ENCODE measurements at places on chromosomes 7 and 10. TPM values are rescaled to one million over a fixed set of nuclear protein-coding genes. Genes with fewer than 3 reads are reported as not detected.

GRCh38 chr7:66237906-66238772 is 33.0 kb downstream of the TPST1 start:
- H3K4me3 ChIP-seq = no peak overlapping the region
- no peak for DNase-seq
- no peaks in the 10 kb centered on the region for H3K4me1 ChIP-seq
- no peak overlapping the region for H3K27ac ChIP-seq
- H3K36me3 ChIP-seq = no peaks in the 10 kb centered on the region

DNA sequence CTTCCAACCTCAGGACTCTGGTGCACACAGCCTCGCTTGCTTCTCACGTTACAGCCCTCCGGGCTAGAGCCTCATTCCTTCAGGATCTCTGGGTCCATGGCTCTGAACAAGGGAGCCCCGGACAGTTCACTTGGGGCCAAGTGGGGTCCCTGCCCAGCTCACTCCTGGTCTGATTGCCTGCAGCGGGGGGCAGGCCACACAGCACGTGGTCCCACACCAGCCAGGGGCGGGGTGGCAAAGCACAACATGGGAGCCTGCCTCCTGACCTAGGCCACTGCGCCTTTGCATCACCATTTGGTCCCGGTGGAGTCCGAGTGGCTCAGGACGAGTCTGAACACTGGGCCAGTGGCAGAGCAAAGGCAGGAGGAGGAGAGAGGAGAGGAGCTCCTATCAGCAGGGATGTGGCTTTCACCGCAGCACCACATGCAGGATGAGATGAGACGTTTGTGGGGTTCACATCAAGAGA is 13.4 kb upstream of the CRYGN start:
- DNase-seq = peak; percentile 52
- peaks cover 11% of the 10 kb centered on the region for H3K27me3 ChIP-seq
- peaks cover 17% of the 10 kb centered on the region for H3K4me1 ChIP-seq
- no peak overlapping the region for H3K4me3 ChIP-seq

DNA sequence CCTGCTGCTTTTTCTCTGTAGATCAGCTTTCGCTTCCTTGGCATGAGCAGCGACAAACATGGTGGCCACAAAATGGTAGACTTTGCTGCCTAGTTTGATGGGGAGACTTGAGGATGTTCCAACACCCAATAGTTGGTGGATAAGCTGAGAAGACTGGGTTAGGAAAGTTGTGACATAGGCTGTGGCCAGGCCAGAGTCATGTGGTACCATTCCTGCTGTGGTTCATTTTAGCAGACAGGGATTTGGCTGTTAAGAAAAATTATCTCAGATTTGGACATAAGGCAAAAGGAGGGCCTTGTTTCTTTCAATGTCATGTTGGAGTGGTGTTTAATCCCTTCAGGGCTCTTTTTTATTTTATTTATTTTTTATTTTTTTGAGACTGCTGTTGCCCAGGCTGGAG is 26.6 kb upstream of the FAM180A start:
- no peak overlapping the region for H3K4me3 ChIP-seq
- H3K4me1 ChIP-seq = peaks cover 2% of the 10 kb centered on the region
- H3K27ac ChIP-seq = no peak overlapping the region
- no peak for DNase-seq
- H3K27me3 ChIP-seq = peaks cover 13% of the 10 kb centered on the region
- no peaks in the 10 kb centered on the region for H3K36me3 ChIP-seq

DNA sequence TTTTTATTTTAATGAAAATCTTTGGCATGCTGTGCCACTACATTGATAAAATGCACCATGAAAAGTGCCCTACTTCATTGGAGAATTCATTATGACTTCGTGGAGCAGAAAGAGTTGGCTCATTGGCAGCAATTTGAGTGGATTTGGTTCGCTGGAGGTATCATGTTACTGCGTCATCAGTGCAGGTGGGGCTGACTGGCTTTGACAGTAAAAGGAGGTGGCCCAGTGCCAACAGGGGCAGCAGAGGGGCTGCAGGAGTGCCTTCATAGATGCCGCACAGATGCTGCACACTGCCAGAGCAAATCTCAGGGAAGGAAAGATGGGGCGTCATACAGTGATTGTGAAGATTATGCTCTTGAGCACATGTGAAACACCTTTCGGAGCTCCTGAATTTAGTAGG is 22.2 kb downstream of the FZD1 start:
- no peaks in the 10 kb centered on the region for H3K27me3 ChIP-seq
- no peak overlapping the region for H3K4me3 ChIP-seq
- no peak for DNase-seq
- no peaks in the 10 kb centered on the region for H3K4me1 ChIP-seq

GRCh38 chr10:68796605-68797004 is 30.7 kb upstream of the STOX1 start:
- H3K36me3 ChIP-seq = peaks cover 24% of the 10 kb centered on the region
- no peak for DNase-seq
- H3K27me3 ChIP-seq = no peaks in the 10 kb centered on the region

GRCh38 chr7:4000934-4001333 is 681.2 kb upstream of the FOXK1 start:
- no peak overlapping the region for H3K4me3 ChIP-seq
- no peaks in the 10 kb centered on the region for H3K36me3 ChIP-seq
- no peak overlapping the region for H3K27ac ChIP-seq
- H3K4me1 ChIP-seq = no peaks in the 10 kb centered on the region
- DNase-seq = no peak

DNA sequence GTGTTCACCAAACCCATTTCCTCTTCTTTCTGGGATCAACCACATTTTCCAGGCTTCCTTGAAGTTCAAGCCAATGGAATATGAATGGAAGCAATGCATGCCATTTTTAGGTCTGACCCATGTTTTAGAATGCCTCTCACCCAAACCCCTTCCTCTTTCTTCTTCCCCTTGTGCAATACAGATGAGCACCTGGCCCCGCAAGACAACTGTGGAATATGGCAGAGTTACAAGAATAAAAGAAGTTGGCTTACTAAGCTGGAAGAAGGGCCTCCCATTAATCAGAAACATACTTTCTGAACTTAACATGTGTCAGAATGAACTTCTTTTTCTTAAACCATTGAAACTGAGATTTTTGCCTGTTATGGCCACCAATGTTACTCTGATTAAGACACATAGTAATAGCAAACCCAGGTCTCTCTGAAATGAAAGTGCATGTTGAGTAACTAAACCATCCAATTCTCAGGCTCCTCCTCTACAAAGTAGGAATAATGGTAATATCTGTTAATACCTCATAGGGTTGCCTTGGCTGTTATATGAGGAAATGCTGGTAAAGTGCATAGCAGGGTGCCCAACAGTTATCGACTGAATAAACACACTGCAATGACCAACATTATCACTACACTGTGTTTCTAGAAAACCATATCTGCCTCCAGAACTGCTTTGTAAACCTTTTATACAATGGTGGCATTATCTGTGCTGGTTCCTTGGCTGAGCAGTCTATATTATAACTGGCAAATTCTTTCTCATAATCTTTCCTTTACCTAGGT is 382.2 kb upstream of the NRP1 start:
- H3K27ac ChIP-seq = no peak overlapping the region
- H3K4me3 ChIP-seq = no peak overlapping the region
- no peaks in the 10 kb centered on the region for H3K4me1 ChIP-seq
- no peak for DNase-seq
- no peaks in the 10 kb centered on the region for H3K36me3 ChIP-seq
- no peaks in the 10 kb centered on the region for H3K27me3 ChIP-seq

- no peaks in the 10 kb centered on the region for H3K36me3 ChIP-seq
- no peaks in the 10 kb centered on the region for H3K4me1 ChIP-seq
- no peak overlapping the region for H3K27ac ChIP-seq
Measured at GRCh38 chr7:137203351-137203750, 140.2 kb downstream of the PTN start.

DNA sequence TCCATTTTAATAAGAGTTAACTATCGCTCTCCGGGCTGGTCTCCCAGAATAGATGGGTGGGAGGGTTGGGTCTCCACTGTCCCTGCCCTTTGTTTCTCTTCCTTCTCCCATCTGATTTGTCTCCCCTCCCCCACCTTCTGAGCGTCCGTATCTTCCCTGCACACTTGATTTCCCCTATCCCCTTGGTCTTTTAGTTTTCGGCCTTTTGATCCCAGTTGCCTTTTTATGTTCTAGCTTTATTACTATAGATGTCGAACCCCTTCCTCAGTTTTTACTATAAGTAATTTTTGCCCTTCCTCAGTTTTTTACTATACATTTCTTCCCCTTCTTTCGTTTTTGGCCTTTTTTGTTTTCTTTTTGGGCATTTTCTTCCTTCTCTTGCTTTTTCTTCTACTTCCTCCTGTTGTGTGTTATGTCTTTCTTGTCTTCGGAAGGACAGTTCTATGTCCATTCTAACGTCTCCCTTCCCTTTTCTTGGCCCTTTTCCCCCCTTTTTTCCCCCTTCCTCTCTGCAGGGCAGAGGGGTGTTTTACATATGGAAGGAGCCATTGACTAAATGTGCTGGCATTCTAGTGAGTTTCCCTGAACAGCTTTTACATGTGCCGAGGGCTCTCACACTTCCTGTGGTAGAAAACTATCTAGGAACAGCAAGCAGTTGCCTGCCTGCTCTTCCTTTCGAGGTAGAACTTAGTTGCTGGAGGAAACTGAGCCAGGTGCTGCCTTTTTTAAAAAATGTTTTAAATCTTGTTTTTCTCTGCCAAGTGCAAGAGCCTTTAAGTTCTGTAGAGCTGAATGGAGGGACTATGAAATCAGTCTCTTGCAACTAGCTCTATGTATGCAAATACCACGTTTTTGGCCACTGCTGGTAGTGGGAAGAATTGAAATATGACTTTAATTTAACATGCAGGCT is 2.8 kb downstream of the TET1 start:
- H3K27ac ChIP-seq = no peak overlapping the region
- peaks cover 31% of the 10 kb centered on the region for H3K4me1 ChIP-seq
- no peaks in the 10 kb centered on the region for H3K36me3 ChIP-seq

DNA sequence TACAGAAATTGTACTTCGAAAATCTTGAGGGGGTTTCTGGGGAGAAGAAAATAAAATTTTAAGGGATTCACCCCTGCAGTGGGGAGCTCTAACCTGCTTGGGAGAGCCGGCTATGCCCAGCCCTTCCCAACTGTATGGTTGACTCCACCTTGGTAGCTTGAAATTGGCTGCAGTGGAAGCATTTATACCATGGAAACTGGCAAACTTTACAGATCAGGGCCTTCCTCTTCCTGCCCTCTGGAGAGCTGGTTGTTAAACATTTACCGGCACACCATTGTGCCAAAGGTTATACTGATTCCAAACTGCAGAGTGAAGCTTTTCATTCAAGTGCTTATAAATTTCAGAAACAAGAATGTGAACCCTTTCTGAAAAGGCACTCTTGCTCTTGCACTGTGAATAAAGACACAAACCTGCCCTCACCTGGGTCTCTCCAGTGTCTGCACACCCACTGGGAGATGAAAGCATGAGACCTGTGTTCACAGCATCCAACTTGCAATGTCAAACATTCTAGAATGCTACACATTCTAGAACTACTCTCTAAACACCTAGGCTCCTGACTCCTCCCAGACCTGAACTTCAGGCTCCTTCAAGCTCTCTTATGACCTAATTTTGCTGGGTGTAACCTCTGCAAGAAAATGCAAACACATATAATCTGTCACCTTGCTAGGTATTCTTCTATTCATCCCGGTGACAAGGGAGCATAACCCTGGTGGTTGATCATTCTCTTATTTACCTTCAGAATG is 44.7 kb downstream of the ABLIM1 start:
- H3K27ac ChIP-seq = no peak overlapping the region
- no peak overlapping the region for H3K4me3 ChIP-seq
- peaks cover 8% of the 10 kb centered on the region for H3K4me1 ChIP-seq
- DNase-seq = no peak
- no peaks in the 10 kb centered on the region for H3K36me3 ChIP-seq

- H3K4me3 ChIP-seq = no peak overlapping the region
Measured at GRCh38 chr10:64617085-64617484, 1095.9 kb downstream of the REEP3 start.

DNA sequence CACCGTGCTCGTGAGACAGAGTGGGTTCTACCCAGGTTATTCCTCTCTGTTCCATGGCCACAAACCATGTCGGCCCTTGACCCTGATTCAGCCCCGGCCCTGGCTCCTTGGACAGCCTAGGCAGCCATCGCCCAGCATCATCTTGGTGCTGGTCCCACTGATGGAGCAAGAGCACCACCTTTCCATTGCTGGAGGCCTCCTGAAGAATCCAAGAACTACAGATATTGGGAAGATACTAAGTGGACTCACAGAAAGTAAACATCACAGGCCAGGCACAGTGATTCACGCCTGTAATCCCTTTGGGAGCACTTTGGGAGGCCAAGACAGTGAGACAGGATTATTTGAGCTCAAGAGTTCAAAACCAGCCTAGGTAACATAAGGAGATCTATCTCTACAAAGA is 125.1 kb downstream of the NT5C2 start:
- peaks cover 39% of the 10 kb centered on the region for H3K4me1 ChIP-seq
- no peaks in the 10 kb centered on the region for H3K36me3 ChIP-seq
- no peak overlapping the region for H3K4me3 ChIP-seq
- H3K27me3 ChIP-seq = no peaks in the 10 kb centered on the region

- H3K27me3 ChIP-seq = peaks cover 12% of the 10 kb centered on the region
- peaks cover 22% of the 10 kb centered on the region for H3K4me1 ChIP-seq
- no peak for DNase-seq
- H3K36me3 ChIP-seq = no peaks in the 10 kb centered on the region
- H3K27ac ChIP-seq = no peak overlapping the region
Measured at GRCh38 chr10:49296836-49297235, 2.1 kb upstream of the C10orf71 start.

GRCh38 chr10:122632031-122632430 is 67.6 kb downstream of the C10orf120 start:
- no peak for DNase-seq
- H3K4me3 ChIP-seq = no peak overlapping the region
- no peaks in the 10 kb centered on the region for H3K27me3 ChIP-seq
- H3K36me3 ChIP-seq = no peaks in the 10 kb centered on the region
- no peaks in the 10 kb centered on the region for H3K4me1 ChIP-seq

GRCh38 chr10:33293531-33294170 is 40.8 kb downstream of the NRP1 start:
- no peaks in the 10 kb centered on the region for H3K36me3 ChIP-seq
- H3K4me3 ChIP-seq = no peak overlapping the region
- H3K27ac ChIP-seq = no peak overlapping the region
- H3K4me1 ChIP-seq = no peaks in the 10 kb centered on the region
- no peaks in the 10 kb centered on the region for H3K27me3 ChIP-seq

DNA sequence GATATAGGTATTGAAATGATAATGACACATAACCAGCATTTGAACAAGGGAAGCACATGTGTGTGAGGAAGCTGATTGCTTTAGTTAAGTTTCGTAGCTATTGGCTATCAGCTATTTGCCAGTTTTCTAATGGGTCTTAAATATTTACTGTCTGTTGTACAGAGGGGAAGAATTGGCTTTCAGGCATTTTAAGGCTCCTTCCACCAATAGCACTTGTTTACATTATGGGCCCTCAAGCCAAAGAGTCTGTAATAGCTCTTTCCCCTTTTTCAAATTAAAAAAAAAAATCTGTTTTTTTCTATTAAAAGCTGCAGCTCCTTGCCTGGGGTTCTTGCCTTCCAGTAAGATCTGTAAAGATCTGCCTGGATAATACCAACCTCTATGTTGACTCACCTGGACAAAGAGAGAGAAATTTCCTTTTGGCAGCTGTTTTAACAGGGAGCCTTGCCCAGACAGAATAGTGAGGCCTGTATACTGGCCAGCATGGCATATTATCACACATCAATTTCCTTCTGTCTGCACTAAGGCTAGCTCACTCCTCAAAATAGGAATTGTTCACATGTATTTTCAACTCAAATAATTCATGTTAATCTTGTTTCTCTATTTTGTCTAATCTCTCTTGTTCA is 104.7 kb upstream of the LRGUK start:
- no peaks in the 10 kb centered on the region for H3K36me3 ChIP-seq
- no peaks in the 10 kb centered on the region for H3K4me1 ChIP-seq
- DNase-seq = no peak
- no peak overlapping the region for H3K4me3 ChIP-seq

Gene SPDYE1
- total RNA-seq = not detected

Gene POMZP3
- 16.5 TPM for total RNA-seq

Gene LIPN
- total RNA-seq = not detected

Gene HUS1
- 28.9 TPM for total RNA-seq

Gene DNA2
- 51.4 TPM for total RNA-seq

Gene OR13A1
- not detected for total RNA-seq

All from activated CD8-positive, alpha-beta T cell treated with anti-CD3 and anti-CD28 coated beads, Interleukin-2, amount 10 ng/mL, durations not matched to agents 7 days and 5 days (primary cell).